ENCODE measurements at places on chromosomes 11 and 22.

DNA sequence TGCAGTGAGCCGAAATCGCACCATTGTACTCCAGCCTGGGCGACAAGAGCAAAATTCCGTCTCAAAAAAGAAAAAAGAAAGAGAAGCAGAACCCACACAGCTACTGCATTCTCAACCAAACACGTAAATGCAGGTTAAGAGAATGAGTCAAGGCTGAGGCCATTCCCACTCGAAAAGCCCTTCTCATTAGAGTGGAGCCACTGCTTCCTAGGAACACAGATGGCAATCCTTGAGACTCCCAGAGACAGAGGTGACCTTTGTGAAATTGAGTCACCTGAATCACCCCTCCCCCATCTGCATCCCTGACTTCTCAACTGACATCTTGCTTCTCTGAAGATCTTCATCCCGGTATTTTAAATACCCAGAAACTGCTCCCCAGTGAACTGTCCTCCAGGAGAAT, 8.2 kb downstream of the PACSIN2 start:
- no peak for DNase-seq

DNA sequence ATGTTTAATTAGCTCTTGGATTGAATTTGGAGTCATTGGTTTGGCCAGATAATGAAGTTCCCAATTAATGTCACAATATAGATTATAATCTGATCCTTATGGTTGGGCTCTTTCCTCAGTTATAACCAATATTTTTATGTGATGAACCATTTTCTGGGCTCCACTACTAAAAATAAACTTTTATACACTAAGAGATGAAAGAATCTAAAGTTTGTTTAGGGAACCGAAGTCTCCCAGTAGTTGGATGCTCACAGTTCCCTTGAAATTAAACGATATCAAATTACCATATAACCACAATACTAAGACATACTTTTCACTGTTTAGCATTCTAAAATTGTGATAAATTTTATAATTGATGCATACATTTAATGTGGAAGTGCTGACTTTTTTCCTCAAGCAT, 47.0 kb upstream of the ARHGAP42 start:
- no peak for DNase-seq

DNA sequence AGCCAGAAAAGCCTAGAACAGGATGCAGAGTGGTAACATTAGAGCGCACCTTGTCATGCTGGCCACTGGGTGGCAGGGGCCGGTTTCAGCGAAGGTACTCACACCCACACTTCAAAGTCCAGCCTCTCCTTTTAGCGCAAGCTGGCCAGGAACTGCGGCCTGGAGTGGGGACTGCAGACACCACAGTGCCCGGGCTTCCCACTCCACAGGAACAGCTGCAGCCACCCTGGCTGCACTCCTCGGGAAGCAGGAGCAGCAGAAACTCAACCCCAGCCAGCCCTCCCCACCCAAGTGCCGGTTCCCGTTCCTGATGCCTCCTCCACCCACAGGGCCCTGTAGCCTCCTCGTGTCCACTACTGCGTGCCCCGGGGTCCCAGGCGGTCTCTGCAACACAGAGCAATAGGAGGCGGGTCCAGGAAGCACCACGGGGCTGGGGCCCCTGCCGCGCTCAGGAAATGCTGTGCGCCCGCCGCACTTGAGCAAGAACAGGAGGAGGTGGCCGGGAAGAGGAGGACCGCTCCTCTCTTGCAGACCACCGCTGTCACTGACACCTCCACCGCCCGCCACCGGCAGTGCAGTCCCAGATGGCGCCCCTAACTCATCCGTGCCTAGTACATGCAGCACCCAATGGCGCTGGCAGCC, 2.2 kb downstream of the RFPL2 start:
- DNase-seq, result peak; percentile 41

GRCh38 chr22:25689631-25690030, 52.4 kb upstream of the MYO18B start:
- DNase-seq, result no peak

DNA sequence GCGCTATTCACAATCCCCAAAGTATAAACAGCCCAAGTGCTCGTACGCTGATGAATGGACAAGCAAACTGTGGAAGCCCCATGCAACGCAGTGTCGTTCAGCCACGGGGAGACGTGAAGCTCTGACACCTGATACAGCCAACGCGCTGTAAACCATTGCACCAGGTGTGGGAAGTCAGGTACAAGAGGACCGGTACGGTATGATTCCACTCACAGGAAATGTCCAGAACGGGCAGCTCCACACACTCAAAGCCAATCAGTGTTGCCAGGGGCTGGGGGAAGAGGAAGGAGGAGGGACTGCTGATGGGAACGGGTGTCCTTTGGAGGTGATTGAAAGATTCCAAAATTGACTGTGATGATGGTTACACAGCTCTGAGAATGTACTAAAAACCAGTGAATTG, 64.5 kb downstream of the BRD1 start:
- no peak for DNase-seq

DNA sequence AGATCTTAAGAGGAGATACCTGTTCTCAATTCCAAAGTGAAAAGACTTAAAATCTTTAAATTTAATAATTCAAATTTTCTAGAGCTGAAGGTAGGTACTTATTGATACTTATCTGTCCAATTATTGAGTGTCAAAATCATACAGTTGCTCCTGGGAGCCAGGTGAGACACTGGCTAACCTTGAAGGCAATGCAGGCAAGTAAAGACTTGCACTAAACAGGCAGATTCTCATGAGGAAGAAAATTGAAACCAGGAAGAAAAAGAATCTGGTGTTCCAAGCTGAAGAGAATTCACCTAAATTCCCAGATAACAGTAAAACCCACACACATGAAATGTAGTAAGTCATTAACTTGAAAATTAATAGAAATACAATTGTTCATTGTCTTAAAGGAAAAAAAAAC, 30.3 kb downstream of the VSIG10L2 start:
- no peak for DNase-seq

DNA sequence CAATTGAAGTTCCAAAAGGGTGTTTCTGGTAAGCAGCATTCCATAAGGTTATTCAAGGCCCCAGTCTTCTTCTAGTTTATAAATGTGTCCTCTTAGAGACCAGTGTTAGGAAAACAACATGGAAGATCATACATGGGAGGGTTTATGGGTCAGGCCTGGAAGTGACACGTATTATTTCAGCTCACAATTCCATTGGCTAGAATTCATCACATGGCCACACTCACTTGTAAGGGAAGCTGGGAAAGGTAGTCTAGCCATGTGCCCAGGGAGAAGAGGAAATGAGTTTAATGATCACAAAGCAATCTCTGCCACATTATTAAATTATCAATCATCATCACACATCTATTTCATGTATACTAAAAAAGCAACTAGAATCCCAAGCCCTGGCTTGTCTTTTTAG, 181.7 kb upstream of the TBCEL start:
- DNase-seq, result no peak

GRCh38 chr11:34501949-34502348, 11.6 kb downstream of the ELF5 start:
- no peak for DNase-seq

GRCh38 chr11:18700375-18700774, 1.8 kb downstream of the TMEM86A start:
- DNase-seq, result no peak

DNA sequence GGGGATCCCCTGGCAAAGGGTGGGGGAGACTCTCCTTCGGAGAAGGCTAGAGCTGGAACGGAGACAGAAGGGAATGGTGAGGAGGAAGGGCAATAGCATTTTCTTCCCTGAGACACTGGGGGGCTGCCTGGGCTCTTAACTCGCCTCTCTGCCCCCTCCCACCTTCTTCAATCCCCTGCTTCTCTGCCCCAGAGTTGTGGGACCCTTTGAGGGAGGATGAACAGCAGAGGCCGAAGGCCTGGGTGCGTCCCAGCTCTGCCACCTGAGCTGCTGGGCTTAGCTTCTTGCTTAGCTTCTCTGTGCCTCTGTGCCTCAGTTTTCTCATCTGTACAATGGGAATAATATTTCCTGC, 72.4 kb downstream of the RTL6 start:
- DNase-seq, result no peak

GRCh38 chr22:39433476-39434242, 23.2 kb upstream of the MGAT3 start:
- no peak for DNase-seq

GRCh38 chr11:95443386-95443785, 212.4 kb upstream of the SESN3 start:
- DNase-seq, result no peak

- no peak for DNase-seq
These were observed 75.3 kb downstream of the KCNQ1 start for GRCh38 chr11:2519862-2520735.

DNA sequence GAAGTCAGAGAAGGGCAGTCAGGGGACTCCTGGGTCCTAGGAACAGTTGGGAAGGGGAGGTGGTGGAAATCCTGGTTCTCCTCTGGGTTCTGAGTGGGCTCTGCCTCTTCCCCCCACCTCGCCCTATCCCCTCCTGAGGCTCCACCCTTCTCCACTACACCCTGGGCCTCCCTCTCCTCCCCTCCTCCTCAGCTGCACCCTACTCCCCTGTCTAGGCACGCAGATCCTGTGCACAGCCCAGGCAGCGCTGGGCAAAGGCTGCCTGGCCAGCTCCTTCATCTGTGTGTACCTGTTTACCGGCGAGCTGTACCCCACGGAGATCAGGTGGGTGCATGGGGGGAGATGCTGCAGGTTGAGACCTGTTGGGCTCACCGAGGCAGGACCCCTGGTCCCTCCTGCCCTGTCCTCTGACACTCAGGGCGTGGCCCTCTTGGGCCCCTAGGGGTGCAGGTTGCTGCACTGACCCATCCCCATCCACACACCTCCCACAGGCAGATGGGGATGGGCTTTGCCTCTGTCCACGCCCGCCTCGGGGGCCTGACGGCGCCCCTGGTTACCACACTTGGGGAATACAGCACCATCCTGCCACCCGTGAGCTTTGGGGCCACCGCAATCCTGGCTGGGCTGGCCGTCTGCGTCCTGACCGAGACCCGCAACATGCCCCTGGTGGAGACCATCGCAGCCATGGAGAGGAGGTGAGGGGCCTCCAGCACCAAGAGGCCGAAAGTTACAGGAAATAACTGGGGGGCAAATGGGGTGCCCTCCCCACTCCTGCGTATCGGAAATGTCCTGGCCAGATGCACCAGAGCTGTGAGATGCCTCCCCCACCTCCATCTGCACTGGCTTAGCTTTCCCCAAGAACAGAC, 25.3 kb upstream of the POLA2 start:
- no peak for DNase-seq

DNA sequence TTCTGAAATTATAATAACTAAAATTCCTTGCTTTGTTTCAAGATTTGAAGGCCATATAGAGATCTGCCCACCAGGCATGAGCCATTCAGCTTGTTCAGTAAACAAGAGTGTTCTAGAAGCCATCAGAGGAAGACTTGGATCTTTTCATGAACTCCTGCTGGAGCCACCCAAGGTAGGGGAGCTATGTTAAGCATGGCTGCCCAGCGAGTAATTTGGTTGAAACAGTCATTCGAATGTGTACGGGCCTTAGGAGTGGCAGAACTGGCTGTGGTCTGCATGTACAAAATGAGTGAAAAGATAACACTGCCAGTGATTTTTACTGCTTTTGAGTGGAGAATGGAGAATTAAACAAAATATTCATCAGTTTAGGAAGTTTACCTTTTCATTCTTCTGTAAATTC, 103.7 kb downstream of the PPP6R3 start:
- no peak for DNase-seq

- DNase-seq, result no peak
These were observed 418.2 kb downstream of the SOX6 start for GRCh38 chr11:15938121-15938611.

- no peak for DNase-seq
These were observed 29.7 kb upstream of the TRIM29 start for GRCh38 chr11:120167659-120168058.

- no peak for DNase-seq
These were observed 15.3 kb downstream of the CADM1 start for GRCh38 chr11:115488945-115489344.

GRCh38 chr11:47905358-47906059, 57.4 kb upstream of the NUP160 start:
- no peak for DNase-seq

- DNase-seq, result peak; percentile 58
These were observed 35.7 kb upstream of the DKK3 start for GRCh38 chr11:12043959-12044791.

DNA sequence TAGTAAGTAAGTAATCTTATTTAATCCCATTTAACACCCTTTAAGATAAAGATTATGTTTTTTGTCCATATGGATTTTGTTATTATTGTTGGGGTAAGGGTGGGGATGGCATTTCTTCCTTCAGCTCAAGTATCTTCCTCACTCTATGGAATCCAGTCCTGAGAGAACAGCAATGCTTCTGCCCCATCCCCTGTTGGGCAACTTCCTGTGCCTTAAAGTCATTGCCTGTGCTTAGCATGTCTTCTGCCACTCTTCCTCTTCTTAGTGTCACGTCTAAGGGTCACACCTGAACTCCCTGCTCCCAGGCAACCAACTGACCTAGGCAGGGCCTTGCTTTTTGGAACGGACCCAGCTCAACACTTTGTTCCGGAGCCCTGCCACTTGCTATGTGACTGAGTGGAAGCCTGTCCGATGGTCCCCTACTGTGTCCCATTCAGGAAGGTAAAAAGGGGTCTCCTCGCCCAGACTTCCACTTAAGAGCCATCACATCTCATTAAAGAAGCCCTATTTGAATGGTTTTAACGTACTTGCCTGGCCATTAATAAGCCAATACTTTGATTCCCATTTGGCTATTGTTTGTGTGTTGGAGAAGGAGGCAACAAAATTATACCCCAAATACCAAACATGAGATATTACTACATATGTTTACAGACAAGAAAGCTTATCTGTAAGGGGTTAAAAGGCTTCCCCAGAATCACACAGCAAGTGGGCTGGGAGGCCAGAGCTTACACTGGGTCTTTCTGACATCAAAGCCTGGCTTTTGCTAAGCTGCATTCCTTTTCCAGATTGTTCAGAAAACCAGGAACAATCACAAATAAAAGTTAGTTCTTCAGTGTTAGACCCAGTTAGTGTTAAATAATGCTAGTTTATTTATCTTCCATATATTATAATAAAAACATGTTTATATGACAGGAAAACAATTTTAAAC, 59.2 kb downstream of the RAB38 start:
- no peak for DNase-seq

GRCh38 chr11:112631333-112631732, 329.9 kb upstream of the NCAM1 start:
- DNase-seq, result no peak

DNA sequence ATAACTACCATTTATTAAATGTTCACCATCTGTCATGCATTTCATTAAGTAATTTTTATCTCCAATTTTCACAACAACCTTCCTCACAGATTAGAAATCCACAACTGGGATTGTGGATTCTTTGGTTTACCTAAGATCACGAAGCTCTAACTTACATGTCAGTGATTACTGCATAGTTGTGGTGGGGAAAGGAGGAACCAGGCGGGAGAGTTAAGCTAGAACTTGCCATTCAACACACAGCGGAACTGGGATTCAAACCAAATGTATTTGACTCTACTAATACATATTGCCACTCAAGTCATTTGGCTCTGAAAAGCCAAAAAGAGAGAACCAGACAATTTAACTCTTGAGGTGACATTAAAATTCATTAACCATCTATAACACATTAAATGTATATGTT, 10.4 kb upstream of the LAYN start:
- no peak for DNase-seq

Measured in hematopoietic multipotent progenitor cell (in vitro differentiated cells).